Stomach (tissue), 19 donors: ENCODE measurements at places on chromosomes 7 and 10.

- peak overlapping the region; percentile 87 for H3K27ac ChIP-seq
- no peaks in the 10 kb centered on the region for H3K27me3 ChIP-seq
- no peaks in the 10 kb centered on the region for H3K36me3 ChIP-seq
- H3K4me3 ChIP-seq = peak overlapping the region; percentile 65
- no peaks in the 10 kb centered on the region for H3K4me1 ChIP-seq
Measured at GRCh38 chr7:114921631-114922025, 266 bp upstream of the MDFIC start.

GRCh38 chr7:112124061-112124766 is 82.0 kb downstream of the DOCK4 start:
- no peak overlapping the region for H3K4me3 ChIP-seq
- no peaks in the 10 kb centered on the region for H3K27me3 ChIP-seq
- no peak overlapping the region for H3K27ac ChIP-seq
- no peaks in the 10 kb centered on the region for H3K4me1 ChIP-seq
- no peak for DNase-seq

DNA sequence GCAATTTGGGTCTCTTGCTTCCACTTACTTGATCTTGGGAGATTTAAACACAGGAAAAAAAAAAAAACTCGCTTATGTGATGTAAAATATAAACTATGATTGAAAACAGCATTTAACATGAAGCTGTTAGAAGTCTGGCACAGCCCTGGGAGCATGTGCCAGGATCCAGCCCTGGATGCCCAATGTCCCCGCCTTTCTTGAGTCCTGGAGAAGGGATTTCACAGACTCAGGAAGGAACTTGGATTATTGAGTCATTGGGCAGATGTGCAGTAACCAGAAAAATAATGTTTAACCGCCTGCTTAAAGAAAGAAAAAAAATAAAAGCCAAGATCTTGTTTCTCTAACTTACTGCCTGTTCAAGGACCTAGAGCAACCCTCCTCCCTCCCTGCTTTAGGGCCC is 3.7 kb upstream of the JCAD start:
- peaks cover 10% of the 10 kb centered on the region for H3K4me1 ChIP-seq
- no peaks in the 10 kb centered on the region for H3K36me3 ChIP-seq
- no peak overlapping the region for H3K27ac ChIP-seq
- peaks cover 25% of the 10 kb centered on the region for H3K27me3 ChIP-seq
- DNase-seq = no peak
- H3K4me3 ChIP-seq = no peak overlapping the region

GRCh38 chr10:121791761-121792160 is 136.1 kb downstream of the ATE1 start:
- no peak for DNase-seq
- no peak overlapping the region for H3K4me3 ChIP-seq
- H3K27ac ChIP-seq = no peak overlapping the region

DNA sequence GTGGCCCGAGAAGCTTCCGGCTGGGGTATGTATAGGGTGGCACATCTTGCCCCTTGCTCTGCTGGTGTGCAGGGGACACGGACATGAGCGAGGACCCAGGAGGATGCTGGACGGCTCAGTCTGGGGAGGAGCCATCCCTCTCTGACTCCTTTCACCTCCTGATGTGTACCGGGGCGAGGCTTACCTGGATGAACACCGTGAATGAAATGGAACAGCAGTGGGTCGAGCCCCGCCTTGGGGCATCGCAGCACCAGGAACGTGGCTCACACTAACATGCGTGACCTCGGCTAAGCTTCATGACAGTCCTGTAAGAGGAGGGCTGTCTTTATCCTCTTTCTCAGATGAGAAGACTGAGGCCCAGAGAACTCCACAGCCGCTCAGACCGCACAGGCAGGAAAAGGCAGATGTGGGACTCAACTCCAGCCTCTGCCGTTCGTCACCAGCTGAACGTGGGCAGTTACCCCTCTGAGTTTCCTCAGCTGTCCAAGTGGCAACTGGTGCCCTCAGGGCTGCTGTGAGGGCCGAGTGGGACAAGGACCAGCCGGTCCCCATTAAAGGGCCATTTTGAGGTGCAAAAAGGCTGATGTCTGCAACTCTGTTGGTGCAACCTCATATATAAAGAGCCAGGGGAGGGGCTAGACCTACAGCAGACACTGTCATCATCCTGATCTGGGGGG is 54.5 kb downstream of the INSIG1 start:
- H3K36me3 ChIP-seq = no peaks in the 10 kb centered on the region
- H3K4me1 ChIP-seq = no peaks in the 10 kb centered on the region
- no peak overlapping the region for H3K27ac ChIP-seq
- no peak overlapping the region for H3K4me3 ChIP-seq
- peaks cover 14% of the 10 kb centered on the region for H3K27me3 ChIP-seq

- H3K4me1 ChIP-seq = peaks cover 23% of the 10 kb centered on the region
- no peaks in the 10 kb centered on the region for H3K27me3 ChIP-seq
- no peak overlapping the region for H3K4me3 ChIP-seq
Measured at GRCh38 chr7:22589641-22590201, 89.7 kb upstream of the STEAP1B start.

GRCh38 chr10:132971448-132972148 is 29.2 kb upstream of the CFAP46 start:
- H3K4me3 ChIP-seq = no peak overlapping the region
- peaks cover 94% of the 10 kb centered on the region for H3K27me3 ChIP-seq
- H3K36me3 ChIP-seq = no peaks in the 10 kb centered on the region
- DNase-seq = no peak
- H3K4me1 ChIP-seq = no peaks in the 10 kb centered on the region

GRCh38 chr7:81244224-81244623 is 325.4 kb upstream of the SEMA3C start:
- no peaks in the 10 kb centered on the region for H3K4me1 ChIP-seq
- H3K27me3 ChIP-seq = no peaks in the 10 kb centered on the region
- H3K36me3 ChIP-seq = no peaks in the 10 kb centered on the region
- peak; percentile 46 for DNase-seq

DNA sequence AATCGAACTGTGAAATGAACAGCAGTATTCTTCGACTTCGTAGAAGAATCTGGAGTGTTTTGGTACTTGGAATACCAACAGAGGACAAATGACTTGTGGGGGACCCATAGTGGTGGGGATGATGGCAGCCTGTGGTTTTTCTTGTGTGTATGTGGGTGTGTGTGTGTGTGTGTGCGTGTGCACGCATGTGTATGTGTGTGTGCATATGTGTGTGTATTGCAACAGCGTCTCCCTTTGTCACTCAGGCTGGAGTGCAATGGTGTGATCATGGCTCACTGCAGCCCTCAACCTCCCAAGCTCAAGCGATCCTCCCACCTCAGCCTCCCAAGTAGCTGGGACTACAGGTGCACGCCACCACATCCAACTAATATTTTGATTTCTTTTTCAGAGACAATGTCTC is 9.4 kb upstream of the YWHAG start:
- H3K27me3 ChIP-seq = no peaks in the 10 kb centered on the region
- no peak overlapping the region for H3K27ac ChIP-seq
- H3K4me3 ChIP-seq = no peak overlapping the region
- no peak for DNase-seq
- no peaks in the 10 kb centered on the region for H3K36me3 ChIP-seq

DNA sequence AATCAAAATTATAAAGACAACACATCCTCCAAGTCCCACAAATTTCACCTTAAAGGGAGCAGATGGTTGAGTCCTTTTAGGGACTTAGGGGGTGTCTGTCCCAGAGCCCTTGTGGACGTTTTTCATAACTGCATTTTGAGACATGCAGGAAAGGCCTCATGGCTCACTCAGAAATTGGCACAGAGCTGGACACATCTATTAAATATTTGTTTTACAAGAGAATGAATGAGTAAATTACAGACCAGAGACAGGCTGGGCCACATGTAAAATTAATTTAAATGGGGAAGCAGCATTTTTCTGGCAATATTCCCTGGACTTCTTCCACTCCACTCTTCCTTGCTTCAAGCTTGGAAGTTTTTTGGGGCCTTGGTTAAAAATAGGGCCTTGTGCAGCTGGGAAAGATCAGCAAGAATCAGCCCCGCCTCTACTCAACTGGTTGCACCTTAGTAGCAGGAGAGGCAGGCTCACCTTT is 20.0 kb downstream of the LAMB1 start:
- H3K36me3 ChIP-seq = peaks cover 61% of the 10 kb centered on the region
- H3K4me3 ChIP-seq = no peak overlapping the region
- H3K27ac ChIP-seq = peak overlapping the region; percentile 42
- H3K27me3 ChIP-seq = no peaks in the 10 kb centered on the region

DNA sequence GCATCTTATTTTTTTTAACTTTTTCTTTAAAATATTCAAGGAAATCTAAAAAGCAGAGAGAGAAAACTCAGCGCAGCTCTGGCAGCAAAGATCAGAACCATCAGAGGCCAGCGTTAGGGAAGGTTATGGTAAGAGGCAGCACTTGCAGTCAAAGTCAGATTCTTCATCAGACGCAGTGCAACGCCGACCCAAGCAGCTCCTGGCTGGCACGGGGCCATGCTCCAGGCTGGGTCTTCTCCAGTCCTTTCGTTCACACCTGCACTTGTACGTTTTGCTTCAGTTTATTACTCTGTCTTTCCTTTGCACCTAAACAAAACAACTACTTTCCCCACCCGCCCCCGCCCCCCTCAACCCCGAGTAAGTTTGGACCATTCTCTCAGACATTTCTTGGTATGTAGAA is 43.1 kb upstream of the SEC61G start:
- no peak overlapping the region for H3K4me3 ChIP-seq
- no peaks in the 10 kb centered on the region for H3K36me3 ChIP-seq
- H3K27me3 ChIP-seq = no peaks in the 10 kb centered on the region
- no peak overlapping the region for H3K27ac ChIP-seq
- DNase-seq = no peak

DNA sequence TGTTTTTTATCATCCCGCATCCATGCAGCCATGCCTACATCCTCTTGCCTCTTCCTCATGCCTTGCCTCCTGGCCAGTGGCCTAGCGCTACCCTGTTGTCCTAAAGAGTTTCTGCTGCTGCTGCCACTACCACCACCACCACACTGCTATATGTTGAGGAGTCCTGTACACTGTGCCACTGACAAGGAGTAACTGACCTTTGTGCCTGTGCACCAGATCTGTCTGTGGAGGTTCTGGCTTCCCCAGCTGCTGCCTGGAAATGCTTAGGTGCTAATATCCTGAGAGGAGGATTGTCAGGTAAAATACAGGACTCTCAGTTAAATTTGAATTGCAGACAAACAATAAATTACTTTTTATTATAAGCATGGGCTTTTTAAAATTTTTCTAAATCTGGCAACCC is 7.0 kb upstream of the CFAP69 start:
- no peaks in the 10 kb centered on the region for H3K27me3 ChIP-seq
- no peaks in the 10 kb centered on the region for H3K36me3 ChIP-seq
- DNase-seq = no peak
- peaks cover 7% of the 10 kb centered on the region for H3K4me1 ChIP-seq
- H3K4me3 ChIP-seq = no peak overlapping the region

DNA sequence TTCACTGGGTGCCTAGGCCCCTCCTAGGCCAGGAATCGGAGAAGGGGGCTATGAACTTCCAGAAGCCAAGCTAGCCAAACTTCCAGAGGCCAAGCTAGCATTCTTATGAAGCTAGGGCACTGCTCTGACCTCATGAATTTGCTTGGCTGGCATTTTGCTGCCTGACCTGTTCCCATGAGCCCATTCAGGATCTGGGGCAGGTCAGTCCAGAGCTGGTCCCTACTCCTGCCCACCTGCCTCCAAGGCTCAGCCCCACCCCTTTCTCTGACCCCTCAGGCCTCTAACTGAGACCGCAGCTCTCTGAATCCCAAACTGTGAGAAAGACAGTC is 1.3 kb upstream of the PPIF start:
- no peak for DNase-seq
- H3K4me1 ChIP-seq = peaks cover 65% of the 10 kb centered on the region
- no peak overlapping the region for H3K27ac ChIP-seq
- no peaks in the 10 kb centered on the region for H3K27me3 ChIP-seq

GRCh38 chr7:149873970-149874643 is 338 bp downstream of the ATP6V0E2 start:
- H3K4me3 ChIP-seq = peak overlapping the region; percentile 90
- no peaks in the 10 kb centered on the region for H3K36me3 ChIP-seq
- DNase-seq = no peak
- H3K27me3 ChIP-seq = no peaks in the 10 kb centered on the region
- peaks cover 30% of the 10 kb centered on the region for H3K4me1 ChIP-seq

- no peaks in the 10 kb centered on the region for H3K36me3 ChIP-seq
- no peak overlapping the region for H3K27ac ChIP-seq
- H3K4me3 ChIP-seq = no peak overlapping the region
Measured at GRCh38 chr10:71627230-71627939, 92.2 kb downstream of the C10orf105 start.

DNA sequence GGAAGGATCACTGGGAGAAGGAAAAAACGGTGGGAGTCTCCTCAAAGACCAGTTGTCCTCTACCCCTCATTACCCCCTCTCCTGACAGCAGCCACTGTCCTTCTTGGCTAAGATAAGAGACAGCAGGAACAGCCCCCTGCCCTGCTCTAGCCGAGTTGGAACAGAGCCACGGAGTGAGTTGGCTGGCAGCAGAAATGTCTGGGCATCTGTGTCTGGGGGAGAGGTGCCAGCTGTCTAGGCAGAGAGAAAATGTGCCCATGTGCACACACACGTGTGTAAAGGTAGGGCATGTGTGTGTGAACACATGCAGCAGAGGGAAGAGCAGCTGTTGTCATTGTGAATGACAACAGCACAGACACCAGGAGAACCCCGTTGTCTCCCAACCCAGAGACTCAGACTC is 9.4 kb upstream of the HILPDA start:
- peaks cover 7% of the 10 kb centered on the region for H3K4me1 ChIP-seq
- no peak overlapping the region for H3K4me3 ChIP-seq
- H3K27ac ChIP-seq = no peak overlapping the region
- no peaks in the 10 kb centered on the region for H3K36me3 ChIP-seq
- H3K27me3 ChIP-seq = no peaks in the 10 kb centered on the region

DNA sequence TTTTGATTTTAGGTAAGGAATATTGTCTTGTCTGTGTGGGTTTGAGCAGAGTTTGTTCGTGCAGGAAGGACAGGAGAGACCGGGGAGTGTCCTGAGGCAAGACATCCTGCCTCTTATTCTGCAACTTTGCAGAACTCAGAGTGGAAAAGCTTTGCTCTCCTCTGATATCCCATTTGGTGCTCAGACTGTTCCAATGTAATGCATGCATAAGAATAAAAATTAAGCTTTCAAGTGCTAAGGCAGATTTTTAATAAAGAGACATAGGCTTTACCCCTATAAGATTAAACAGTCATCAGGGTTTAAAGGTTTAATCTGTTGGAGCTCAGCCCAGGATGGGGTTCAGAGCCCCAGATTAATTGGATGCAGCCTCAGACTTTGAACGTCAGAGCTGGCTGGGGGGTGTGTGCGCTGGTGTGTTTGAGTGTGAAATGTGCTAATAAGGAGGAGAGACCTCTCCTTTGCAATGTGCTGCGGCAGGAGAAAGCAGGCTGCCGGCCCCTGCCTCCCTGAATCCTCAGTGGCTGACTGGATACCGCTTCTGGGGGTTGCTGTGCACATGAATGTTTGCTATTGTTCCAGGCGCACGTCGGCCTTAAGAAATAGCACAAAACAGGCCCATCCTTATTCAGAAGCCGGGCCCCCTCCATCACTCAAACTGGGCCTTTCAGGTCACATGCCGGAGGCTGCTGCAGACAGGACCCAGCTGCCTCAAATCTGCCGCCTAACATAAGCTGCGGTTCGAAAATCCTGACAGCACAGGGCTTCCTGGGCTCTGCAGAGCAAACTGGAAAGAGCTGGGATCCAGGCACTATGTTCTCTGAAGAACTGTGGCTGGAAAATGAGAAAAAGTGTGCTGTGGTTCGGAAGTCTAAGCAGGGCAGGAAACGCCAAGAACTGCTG is 84.1 kb upstream of the PRR15 start:
- H3K27ac ChIP-seq = peak overlapping the region; percentile 50
- no peaks in the 10 kb centered on the region for H3K36me3 ChIP-seq
- H3K4me1 ChIP-seq = peaks cover 40% of the 10 kb centered on the region
- peak overlapping the region; percentile 9 for H3K4me3 ChIP-seq
- no peak for DNase-seq

- H3K4me1 ChIP-seq = no peaks in the 10 kb centered on the region
- no peak overlapping the region for H3K4me3 ChIP-seq
- no peak overlapping the region for H3K27ac ChIP-seq
- no peaks in the 10 kb centered on the region for H3K27me3 ChIP-seq
- no peak for DNase-seq
Measured at GRCh38 chr7:22670422-22670815, 56.6 kb upstream of the IL6 start.
